Karpas-422 (cell line): ENCODE measurements at places on chromosomes 2 and 18. TPM values are rescaled to one million over a fixed set of nuclear protein-coding genes. Genes with fewer than 3 reads are reported as not detected.

CD8A gene
- total RNA-seq: not detected in 2 replicates

THSD7B gene
- not detected in 2 replicates for total RNA-seq

BOLL gene
- total RNA-seq: not detected in 2 replicates

RESP18 gene
- total RNA-seq: not detected in 2 replicates

TMEM169 gene
- total RNA-seq: not detected in 2 replicates

GRCh38 chr18:58100154-58100553 is 56.1 kb downstream of the NEDD4L start:
- DNase-seq: no peak

- no peak for DNase-seq
Observed at GRCh38 chr2:50863218-50863617, 168.7 kb downstream of the NRXN1 start.

DNA sequence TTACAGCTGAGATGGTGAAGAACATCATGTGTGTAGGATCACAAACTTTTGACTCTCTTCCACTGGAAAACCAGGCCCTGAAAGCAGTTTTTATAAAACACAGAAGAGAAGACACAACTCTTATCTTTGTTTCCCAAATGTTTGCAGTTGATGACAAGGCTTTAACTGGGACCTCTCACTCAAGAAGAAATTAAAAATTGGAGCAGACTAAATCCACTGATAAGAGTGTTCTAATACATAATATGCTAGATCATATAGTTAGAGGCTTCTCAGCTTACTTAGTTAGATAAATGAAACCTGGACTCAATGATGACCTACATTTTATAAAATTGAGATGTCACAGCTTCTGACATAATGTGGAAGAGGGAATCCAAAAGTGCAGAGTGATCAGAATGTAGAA is 158.3 kb upstream of the WDSUB1 start:
- no peak for DNase-seq

- no peak for DNase-seq
Observed at GRCh38 chr2:120486946-120487345, 141.0 kb downstream of the INHBB start.

DNA sequence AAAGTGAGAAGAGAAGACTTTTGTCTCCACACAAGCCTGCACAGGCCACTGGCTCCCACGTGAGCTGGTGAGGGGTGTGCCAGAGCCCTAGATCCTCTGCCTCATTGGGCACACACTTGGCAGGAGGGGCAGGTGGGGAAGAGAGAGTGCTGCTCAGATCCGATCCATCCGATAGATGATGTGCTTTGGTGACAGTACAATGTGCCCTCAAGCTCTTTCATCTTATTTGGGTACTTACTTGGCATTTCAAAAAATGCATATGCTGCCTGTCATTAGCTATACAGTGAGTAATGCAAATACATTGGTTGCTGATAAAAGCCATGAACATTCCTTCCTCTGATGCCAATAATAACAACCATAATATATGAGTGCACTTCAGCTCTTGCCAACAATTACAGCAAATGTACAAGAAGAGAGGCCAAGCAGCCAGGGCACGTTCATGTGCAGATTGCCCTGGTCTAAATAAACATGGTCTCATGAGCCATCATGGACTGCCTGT is 255.3 kb downstream of the VAPA start:
- no peak for DNase-seq

- no peak for DNase-seq
Observed at GRCh38 chr18:79495591-79496071, 99.9 kb downstream of the NFATC1 start.

GRCh38 chr2:112623913-112624777 is 21.6 kb upstream of the SLC20A1 start:
- no peak for DNase-seq

- no peak for DNase-seq
Observed at GRCh38 chr2:119383410-119384140, 16.8 kb downstream of the DBI start.

- no peak for DNase-seq
Observed at GRCh38 chr2:143264851-143265250, 135.6 kb downstream of the ARHGAP15 start.

GRCh38 chr2:149703281-149703680 is 115.7 kb upstream of the MMADHC start:
- DNase-seq: no peak

DNA sequence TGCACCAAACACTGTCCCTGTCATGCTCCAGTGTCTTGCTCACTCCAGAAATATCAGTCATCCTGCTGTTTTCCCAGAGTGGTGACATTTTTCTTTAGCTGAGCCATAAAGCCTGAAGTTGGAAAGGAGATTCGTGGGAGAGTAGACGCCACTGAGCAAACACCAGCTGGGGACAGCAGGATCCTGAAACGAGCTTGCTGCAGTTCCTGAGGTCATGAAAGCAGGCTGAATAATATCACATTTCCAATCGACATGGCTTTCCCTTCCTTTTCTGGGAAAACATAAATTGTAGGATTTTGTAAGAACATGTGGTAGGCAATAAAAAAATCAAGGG is 276.4 kb downstream of the CDCA7 start:
- no peak for DNase-seq

DNA sequence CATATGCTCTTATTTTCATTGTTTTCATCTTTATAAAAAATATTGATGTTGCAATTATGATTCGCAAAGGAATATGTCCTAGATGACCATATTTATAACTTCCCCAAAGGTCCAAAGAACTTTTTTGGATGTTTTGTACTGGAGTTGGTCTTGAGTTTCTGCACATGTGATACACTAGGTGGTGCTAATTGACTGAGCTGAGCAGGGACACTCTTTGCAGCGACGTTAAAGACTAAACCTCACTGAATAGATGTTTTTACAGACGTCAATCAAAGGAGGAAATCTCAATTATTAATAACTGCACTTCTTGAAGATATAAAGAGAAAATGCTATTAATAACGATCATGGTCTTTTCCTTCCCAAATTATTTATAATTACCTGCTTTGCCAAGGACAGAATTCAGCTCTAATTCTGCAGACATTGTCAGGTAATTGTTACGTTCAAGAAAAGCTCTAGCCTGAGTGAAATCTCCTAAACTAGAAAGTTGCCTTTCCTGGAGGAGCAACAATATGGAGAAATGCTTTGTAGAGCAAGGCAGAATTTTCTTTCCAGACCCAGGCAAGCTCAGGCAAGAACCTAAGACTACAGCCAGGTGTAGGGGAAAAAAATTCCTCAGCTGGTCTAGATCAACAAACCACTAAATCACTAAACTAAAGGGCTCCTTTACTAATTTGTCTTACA is 119.3 kb upstream of the RBBP8 start:
- DNase-seq: peak; percentile 59

GRCh38 chr2:215750763-215751162 is 262.6 kb downstream of the MREG start:
- no peak for DNase-seq

- DNase-seq: peak; percentile 71
Observed at GRCh38 chr2:225171350-225171749, 129.1 kb upstream of the DOCK10 start.

DNA sequence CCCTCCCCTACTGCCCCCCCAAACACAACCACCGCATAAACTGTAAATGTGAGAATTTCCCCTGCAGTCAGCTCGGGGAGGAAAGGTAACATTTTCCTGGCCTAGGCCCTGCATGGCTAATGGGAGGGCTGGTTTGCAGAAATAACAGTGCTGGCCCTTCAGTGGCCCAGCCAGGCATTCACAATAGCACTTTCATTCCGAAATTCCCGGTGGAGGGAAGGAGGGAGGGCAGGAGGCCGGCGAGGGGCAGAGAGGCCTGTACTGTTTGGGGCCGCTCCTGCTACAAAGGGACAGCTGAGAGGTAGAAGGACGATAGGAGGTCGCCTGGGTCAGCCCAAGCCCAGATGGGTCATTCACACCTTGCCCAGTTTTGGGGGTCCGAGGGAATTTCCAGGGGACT is 11.3 kb downstream of the CYP26B1 start:
- DNase-seq: no peak
